ENCODE measurements at places on chromosomes 12 and 14. TPM values are rescaled to one million over a fixed set of nuclear protein-coding genes. Genes with fewer than 3 reads are reported as not detected.

DNA sequence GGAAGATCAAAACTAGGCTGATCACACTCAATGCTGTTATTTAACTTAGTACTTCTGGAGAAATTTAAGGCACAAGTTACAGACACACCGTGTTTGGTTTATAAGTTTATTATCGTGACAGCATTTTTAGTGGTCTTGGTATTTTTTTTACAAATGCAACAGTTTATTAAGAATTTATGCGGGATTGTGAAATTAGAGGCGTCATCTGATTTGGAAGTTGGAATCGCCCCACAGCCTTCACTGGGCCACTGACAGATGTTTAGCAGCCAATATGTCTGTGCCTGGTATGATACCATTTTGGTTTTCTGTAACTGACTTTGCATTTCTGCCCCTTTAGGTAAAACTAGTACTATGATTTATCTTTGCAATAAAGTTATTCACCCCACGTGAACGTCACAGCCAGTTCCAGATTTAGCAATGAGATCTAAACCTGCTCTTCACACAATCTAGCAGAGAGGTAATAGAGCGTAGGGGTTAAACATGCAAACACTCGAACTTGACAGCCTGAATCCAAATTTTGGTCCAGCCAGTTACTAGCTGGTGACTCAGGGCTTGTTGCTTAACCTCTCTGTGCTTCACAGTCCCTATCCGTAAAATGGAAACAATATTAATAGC lies 73.2 kb upstream of the SSTR1 start:
- no peaks in the 10 kb centered on the region for H3K27me3 ChIP-seq
- DNase-seq, result no peak
- no peak overlapping the region for H3K4me3 ChIP-seq
- no peak overlapping the region for H3K27ac ChIP-seq
- H3K36me3 ChIP-seq, result no peaks in the 10 kb centered on the region

The SRRM4 gene
- total RNA-seq, result 0.96 TPM

- H3K4me3 ChIP-seq, result no peak overlapping the region
- H3K27me3 ChIP-seq, result no peaks in the 10 kb centered on the region
These were observed 54.9 kb upstream of the HIF1A start for GRCh38 chr14:61640158-61641136.

DNA sequence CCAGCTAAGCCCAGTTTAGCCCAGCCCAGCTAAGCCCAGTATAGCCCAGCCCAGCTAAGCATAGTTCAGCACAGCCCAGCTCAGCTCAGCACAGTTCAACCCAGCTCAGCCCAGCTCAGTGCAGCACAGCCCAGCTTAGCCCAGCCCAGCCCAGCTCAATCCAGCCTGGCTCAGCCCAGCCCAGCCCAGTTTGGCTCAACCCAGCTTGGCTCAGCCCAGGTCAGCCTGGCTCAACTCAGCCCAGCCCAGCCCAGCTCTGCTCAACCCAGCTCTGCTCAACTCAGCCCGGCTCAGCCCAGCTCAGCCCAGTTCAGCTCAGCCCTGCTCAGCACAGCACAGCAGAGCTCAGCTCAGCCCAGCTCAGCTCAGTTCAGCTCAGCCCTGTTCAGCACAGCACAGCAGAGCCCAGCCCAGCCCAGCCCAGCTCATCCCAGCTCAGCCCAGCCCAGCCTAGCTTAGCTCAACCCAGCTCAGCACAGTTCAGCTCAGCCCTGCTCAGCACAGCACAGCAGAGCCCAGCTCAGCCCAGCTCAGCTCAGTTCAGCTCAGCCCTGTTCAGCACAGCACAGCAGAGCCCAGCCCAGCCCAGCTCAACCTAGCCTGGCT lies 330.9 kb downstream of the TMEM121 start:
- no peaks in the 10 kb centered on the region for H3K4me1 ChIP-seq
- H3K36me3 ChIP-seq, result peaks cover 49% of the 10 kb centered on the region
- DNase-seq, result no peak
- H3K27ac ChIP-seq, result no peak overlapping the region

The ARID2 gene
- 47.0 TPM for total RNA-seq

- H3K4me3 ChIP-seq, result no peak overlapping the region
- DNase-seq, result no peak
- no peaks in the 10 kb centered on the region for H3K4me1 ChIP-seq
- no peaks in the 10 kb centered on the region for H3K27me3 ChIP-seq
- H3K27ac ChIP-seq, result no peak overlapping the region
- no peaks in the 10 kb centered on the region for H3K36me3 ChIP-seq
These were observed 171.2 kb upstream of the EGLN3 start for GRCh38 chr14:34122081-34122480.

The P2RX2 gene
- 1.6 TPM for total RNA-seq

The DHRS2 gene
- 1.8 TPM for total RNA-seq

DNA sequence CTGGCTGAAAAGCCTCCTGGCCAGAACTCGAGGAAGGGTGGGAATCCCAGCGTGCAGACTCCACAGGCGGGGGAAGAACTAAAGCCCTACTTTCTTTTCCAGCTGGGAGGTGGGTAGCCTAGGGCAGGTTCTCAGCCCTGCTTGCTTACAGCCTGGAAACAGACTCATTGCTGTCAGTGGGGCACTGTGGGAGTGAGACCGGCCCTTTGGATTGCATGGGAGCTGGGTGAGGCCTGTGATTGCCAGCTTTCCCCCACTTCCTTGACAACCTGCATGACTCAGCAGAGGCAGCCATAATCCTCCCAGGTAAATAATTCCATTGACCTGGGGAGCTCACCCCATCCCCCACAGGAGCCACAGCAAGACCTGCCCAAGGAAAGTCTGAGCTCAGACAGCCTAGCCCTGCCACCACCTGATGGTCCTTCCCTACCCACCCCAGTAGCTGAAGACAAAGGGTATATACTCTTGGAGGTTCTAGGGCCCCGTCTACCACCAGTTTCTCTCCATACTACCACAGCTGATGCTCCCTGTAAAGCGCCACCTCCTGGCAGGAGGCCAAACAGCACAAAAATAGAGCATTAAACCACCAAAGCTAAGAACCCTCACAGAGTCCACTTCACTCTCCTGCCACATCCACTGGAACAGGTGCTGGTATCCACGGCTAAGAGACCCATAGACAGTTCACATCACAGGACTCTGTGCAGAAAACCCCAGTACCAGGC lies 294.1 kb downstream of the SEC23A start:
- H3K27ac ChIP-seq, result no peak overlapping the region
- peaks cover 2% of the 10 kb centered on the region for H3K27me3 ChIP-seq
- DNase-seq, result peak; percentile 33
- peaks cover 19% of the 10 kb centered on the region for H3K36me3 ChIP-seq
- H3K4me3 ChIP-seq, result no peak overlapping the region
- no peaks in the 10 kb centered on the region for H3K4me1 ChIP-seq

The INSM2 gene
- total RNA-seq, result not detected

DNA sequence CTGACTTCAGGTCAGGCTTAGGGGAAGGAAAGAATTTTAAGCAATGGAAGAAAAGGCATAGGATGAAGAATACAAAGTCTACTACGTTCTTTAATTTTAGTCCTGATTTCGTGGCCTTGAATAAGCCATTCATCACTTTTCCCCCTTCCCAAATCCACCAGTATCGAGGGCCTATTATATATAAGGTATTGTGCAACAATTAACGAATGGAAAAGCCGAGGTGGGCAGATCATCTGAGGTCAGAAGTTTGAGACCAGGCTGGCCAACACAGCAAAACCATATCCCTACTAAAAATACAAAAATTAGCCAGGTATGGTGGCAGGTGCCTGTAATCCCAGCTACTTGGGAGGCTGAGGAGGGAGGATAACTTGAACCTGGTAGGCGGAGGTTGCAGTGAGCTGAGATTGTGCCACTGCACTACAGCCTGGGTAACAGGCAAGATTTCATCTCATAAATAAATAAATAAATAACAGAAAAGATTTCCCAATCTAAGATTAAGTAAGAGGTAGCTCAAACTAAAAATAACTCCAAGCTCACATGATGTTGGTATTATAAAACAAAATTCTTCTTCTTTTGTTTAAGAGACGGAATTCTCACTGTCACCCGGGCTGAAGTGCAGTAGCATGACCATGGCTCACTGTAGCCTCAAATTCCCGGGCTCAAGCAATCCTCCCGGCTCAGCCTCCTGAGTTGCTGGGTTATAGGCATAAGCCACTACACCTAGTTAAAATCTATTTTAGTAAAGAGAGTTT lies 58.3 kb upstream of the NR2C1 start:
- H3K27ac ChIP-seq, result no peak overlapping the region
- no peak overlapping the region for H3K4me3 ChIP-seq
- no peaks in the 10 kb centered on the region for H3K27me3 ChIP-seq

The KRT79 gene
- not detected for total RNA-seq

- no peak overlapping the region for H3K4me3 ChIP-seq
- peaks cover 2% of the 10 kb centered on the region for H3K4me1 ChIP-seq
- DNase-seq, result no peak
These were observed 107.3 kb upstream of the DCN start for GRCh38 chr12:91289906-91290305.

The VWF gene
- 0.48 TPM for total RNA-seq

- H3K4me3 ChIP-seq, result no peak overlapping the region
- H3K4me1 ChIP-seq, result peaks cover 31% of the 10 kb centered on the region
- no peaks in the 10 kb centered on the region for H3K27me3 ChIP-seq
- DNase-seq, result no peak
These were observed 20.9 kb downstream of the ACVR1B start for GRCh38 chr12:51972422-51972812.

GRCh38 chr14:87678624-87679023 lies 314.4 kb downstream of the GALC start:
- H3K4me1 ChIP-seq, result no peaks in the 10 kb centered on the region
- H3K36me3 ChIP-seq, result peaks cover 8% of the 10 kb centered on the region
- H3K27ac ChIP-seq, result no peak overlapping the region
- H3K4me3 ChIP-seq, result no peak overlapping the region
- no peaks in the 10 kb centered on the region for H3K27me3 ChIP-seq

- no peak overlapping the region for H3K27ac ChIP-seq
- H3K4me3 ChIP-seq, result no peak overlapping the region
- peaks cover 8% of the 10 kb centered on the region for H3K4me1 ChIP-seq
- H3K27me3 ChIP-seq, result no peaks in the 10 kb centered on the region
- H3K36me3 ChIP-seq, result no peaks in the 10 kb centered on the region
These were observed 13.5 kb downstream of the TBPL2 start for GRCh38 chr14:55426891-55427290.

DNA sequence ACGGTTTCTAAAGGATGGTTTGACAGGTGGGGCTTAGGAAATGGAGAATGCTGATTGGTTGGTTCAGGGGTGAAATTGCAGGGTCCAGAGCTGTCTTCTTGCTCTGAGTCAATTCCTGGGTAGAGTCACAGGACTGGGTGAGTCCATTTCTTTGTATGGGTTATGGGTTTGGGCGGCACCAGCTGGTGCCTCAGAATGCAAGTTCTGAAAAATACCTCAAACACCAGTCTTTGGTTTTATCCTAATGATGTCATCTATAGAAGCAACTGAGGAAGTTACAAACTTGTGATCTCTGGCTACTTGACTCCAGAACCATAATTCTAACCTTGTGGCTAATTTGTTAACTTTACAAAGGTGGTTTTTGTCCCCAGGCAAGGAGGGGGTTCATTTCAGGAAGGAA lies 47.6 kb upstream of the EIF5 start:
- H3K4me3 ChIP-seq, result no peak overlapping the region
- DNase-seq, result no peak
- peaks cover 19% of the 10 kb centered on the region for H3K27me3 ChIP-seq

DNA sequence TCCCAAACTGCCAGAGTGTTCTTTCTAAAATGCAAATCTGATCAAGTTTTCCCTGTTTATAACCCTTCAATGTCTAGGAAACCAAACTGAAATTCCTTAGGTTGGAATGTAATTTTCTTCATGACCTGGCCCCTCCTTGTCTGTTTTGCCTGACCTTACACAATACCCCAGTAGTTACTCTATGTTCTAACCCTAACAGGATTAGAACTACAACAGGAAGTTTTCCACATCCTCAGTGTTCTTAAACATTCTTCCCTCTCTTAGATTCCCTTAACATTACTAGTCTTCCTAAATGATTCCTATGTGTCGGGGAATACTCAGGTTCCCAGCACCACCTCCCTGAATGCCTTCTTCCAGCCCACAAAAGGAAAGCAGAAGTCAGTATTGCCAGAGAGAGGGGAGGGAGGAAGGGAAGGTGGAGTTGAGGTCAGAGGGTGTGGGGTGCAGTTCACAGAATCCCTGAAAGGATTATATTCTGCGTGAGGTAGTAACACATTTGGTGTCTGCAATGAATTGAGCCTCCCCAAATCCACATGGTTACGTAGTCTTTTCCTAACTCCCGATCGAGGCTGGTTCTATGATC lies 72.6 kb downstream of the BBS10 start:
- no peak overlapping the region for H3K4me3 ChIP-seq
- peaks cover 12% of the 10 kb centered on the region for H3K4me1 ChIP-seq
- H3K27ac ChIP-seq, result no peak overlapping the region
- no peaks in the 10 kb centered on the region for H3K27me3 ChIP-seq

The BRMS1L gene
- 12.1 TPM for total RNA-seq

DNA sequence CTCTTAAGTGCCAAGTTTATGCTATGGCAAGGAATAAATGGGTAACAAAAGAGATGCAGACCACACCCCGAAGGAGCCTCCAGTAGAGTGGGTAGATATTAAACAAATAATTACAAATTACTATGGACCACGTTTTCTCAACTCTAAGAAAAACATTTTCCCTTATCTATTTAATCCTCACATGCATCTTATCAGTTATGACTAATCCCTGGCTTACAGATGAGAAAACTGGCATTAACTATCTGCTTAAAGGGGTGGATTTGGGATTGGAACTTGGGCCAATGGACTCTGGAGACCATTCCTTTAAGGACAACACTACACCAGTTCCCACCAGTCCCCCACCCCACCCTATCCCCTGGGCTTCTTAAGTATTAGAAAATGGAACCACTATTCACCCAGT lies 26.3 kb downstream of the PPM1H start:
- no peak overlapping the region for H3K27ac ChIP-seq
- no peak for DNase-seq
- H3K4me1 ChIP-seq, result peaks cover 31% of the 10 kb centered on the region
- no peak overlapping the region for H3K4me3 ChIP-seq

DNA sequence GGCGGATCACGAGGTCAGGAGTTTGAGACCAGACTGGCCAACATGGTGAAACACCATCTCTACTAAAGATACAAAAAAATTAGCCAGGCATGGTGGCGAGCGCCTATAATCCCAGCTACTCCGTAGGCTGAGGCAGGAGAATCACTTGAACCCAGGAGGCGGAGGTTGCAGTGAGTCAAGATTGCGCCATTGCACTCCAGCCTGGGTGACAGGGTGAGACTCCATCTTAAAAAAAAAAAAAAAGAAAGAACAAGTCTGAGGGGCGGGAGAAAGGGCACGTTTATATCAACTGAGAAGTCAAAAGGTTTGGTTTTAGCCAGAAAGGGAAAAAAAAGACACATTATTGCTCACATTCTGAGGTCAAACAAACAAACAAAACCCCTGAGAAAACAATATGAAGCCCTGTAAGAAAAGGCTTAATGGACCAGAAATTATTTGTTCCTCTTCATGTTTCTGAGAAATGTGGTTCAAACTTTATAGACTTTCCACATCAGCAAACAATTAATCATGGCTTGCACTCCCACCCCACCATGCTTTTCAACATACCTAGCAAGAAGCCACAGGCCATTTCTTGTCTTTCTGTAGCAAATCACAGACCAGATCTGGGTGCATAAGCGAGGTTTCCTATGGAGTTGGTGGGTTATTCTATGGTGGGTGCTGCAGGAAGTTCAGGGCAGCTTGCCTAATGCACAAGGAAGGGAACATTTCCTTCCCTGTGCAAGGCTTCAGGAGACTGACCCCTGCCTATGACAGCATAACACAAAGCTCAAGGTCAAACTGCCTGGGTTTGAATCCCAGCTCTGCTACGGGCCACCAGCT lies 80.1 kb downstream of the SSPN start:
- H3K36me3 ChIP-seq, result no peaks in the 10 kb centered on the region
- peaks cover 18% of the 10 kb centered on the region for H3K27me3 ChIP-seq
- H3K4me3 ChIP-seq, result no peak overlapping the region
- H3K4me1 ChIP-seq, result peaks cover 16% of the 10 kb centered on the region

Measured in WTC11 (cell line).